NCI-H2029 (cell line): ENCODE measurements at places on chromosomes 1 and 21.

DNA sequence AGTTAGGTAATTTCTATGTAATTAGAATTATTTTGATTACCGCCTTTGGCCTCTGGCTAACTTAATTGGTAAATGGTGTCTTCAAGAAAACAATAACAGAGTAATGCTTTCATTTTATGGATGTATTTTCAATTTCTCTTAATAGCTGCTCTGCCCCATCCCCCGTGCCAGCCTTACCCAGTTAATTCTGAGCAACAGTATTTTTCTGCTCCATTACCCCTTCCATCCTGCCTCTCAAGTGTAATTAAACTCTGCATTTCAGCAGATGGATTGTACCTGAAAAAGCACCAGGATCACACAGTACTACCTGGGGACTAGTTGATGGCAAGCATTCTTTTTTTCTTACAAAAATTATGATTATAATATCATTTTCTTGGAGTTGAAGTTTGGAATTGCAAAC, 104.2 kb downstream of the KIAA0319L start:
- no peak for DNase-seq

GRCh38 chr1:235470741-235471439, 33.4 kb downstream of the B3GALNT2 start:
- no peak for DNase-seq

- DNase-seq, result no peak
These were observed 18.6 kb downstream of the CD247 start for GRCh38 chr1:167499664-167500101.

- no peak for DNase-seq
These were observed 6.5 kb downstream of the PGLYRP4 start for GRCh38 chr1:153342178-153342577.

GRCh38 chr1:145886390-145886789, 724 bp upstream of the ANKRD35 start:
- no peak for DNase-seq

GRCh38 chr1:219445864-219446263, 167.0 kb downstream of the ZC3H11B start:
- no peak for DNase-seq
